ENCODE measurements at places on chromosomes 7 and 10.
A peak's percentile ranks its signal among the peaks of the same experiment; 100 is the strongest.

DNA sequence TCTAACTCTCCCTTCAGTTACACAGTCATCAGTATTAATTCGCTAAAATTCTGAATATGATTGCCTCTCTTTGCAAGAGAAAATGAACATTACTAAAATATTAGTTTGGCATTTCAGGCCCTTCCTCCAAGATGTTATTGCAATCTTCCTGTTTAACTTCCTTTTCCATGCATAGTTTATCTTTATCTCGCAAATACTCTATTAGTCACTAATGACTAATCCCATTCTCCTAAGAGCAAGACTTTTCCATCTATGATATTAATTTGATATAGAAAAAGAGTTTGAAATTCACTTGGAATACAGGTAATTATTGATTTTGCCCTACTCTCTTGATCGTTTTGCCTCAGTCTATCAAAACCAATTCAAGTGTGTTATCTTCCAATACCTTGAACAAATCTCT, 41.8 kb upstream of the SEMA3A start:
- no peak for DNase-seq

DNA sequence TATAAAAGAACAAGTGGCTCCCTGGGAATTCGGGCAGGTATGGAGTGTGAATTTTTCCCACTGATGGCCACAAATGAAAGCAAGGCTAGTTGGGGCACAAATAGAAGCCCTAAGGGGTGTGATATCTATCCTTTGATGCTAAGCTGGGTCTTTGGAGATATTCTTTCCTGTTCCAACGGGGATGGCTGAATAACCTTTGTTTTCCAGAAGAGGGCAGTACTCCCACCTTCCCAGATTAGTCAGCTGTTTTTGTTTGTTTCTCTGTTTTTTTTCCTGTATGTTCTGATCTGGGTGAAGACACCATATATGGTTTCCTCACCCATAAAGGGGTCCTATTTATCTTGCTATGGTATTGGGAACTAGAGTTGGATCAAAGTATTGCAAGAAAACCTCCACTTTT, 947.7 kb upstream of the SORCS1 start:
- no peak for DNase-seq

GRCh38 chr10:62038609-62039190, 137.2 kb downstream of the ARID5B start:
- DNase-seq, result peak; percentile 62

DNA sequence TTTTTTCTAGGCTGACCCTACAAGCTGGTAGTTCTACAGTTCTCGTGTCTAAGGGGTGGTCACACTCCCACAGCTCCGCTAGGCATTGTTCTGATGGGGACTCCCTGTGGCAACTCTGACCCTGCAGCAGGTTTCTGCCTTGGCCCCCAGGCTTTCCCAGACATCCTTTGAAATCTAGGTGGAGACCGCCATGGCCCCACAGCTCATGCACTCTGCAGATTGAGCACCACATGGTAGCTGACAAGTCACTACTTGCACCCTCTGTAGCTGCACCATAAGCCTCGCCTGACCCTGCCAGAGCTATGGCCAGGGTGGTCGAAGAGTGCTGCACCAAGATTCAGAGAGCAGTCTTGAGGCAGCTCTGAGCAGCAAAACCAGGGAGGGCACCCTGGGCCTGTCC, 275.6 kb downstream of the LHFPL3 start:
- no peak for DNase-seq

DNA sequence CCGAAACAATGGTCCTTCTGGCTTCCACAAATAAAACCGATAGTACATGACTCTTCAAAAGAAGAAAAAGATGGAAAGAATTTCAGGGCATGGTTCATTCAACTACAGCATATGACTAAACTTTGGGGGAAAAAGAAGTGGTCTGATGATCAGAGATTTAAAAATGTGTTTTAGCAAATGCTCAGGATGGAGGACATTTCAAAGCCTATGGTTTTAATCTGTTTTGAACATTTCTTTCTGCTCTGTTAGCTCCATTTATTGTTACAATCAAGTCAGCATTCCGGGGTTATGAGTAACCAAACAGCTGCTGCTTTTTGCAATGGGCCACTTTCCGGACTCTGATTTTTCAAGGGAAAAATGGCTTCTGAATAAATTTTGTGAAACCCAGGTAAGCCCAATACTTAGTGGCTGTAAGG, 142.4 kb downstream of the CUBN start:
- no peak for DNase-seq

- DNase-seq, result no peak
These were observed 382.5 kb upstream of the SORCS1 start for GRCh38 chr10:107546986-107547385.

DNA sequence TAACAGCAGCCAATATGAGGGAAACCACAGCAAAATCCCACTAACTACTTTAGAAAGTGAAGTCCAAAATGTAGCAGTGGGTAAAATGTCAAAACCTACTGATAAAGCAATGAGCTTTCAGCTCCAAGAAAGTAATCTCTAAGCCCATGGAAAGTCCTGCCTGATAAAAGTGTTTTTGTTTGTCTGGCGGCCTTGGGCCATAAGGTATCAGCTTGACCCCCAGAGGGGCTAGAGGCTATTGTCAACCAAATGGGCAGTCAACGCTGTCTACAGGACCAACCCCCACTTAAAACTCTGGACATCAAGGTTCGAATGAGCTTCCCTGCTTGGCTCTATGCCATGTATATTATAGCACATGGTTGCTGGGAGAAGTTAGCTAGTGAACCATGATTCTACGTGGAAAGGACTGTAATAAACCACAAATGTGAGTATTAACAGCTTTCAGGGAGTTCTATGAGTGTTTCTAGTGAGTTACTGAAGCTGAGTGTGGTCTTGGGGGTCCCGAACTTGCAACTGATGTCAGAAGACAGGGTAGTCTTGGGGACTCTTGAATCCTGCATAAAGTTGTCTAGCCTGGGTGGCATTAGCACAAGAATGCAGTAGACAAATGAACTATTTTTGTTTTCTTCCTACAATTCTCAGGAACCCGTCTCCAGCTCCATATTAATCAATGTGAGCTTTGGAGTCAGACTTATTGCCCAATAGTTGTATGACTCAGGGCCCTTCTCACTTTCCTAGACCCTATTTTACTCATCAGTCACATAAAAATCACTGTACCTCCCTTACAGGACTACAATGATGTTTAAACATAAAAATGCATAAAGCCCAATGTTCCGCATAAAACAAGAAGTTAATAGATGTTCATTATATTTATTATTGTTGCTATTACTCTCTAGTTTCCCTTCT, 164.9 kb downstream of the DGKI start:
- no peak for DNase-seq

- DNase-seq, result no peak
These were observed 70.1 kb upstream of the ARHGAP21 start for GRCh38 chr10:24793648-24794379.

- no peak for DNase-seq
These were observed 46.3 kb downstream of the NRP1 start for GRCh38 chr10:33288127-33288526.

GRCh38 chr7:11297126-11297625, 323.5 kb downstream of the PHF14 start:
- no peak for DNase-seq

DNA sequence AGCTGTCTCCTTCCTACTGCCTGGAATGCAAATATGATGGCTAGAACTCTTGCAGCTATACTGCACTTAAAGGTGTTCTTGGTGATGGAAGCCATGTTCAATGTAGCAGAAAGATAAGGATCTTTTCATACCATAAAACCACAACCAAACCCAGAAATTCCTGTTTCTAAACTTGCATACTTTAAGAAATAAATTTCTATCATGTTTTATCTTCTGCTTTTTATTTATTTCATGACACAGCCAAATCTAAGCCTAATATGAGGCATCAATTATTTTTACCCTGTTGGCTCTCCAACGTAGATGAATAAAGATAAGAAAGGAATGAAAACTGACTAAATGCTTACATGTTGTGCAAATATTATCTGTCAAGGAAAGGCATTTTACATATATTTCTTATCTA, 224.1 kb downstream of the DOCK4 start:
- DNase-seq, result no peak

DNA sequence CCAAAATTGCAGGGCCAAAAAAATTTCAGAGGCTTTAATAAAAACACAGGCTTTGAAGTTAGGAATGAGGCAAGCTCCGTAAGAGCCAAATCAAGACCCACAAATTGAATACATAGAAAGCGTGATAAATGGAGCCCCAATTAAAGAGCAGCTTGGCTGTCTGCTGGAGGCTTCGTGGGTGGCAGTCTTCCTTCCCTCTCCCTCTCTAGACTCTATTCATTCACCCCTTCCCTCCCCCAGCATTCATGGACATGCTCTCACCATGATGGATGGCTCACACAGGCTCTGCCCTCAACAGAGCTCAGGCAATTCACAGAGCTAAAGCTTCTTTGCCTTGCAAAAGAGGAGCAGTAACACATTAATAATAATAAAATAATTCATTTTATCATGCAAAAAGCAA, 214.1 kb downstream of the HERPUD2 start:
- no peak for DNase-seq

DNA sequence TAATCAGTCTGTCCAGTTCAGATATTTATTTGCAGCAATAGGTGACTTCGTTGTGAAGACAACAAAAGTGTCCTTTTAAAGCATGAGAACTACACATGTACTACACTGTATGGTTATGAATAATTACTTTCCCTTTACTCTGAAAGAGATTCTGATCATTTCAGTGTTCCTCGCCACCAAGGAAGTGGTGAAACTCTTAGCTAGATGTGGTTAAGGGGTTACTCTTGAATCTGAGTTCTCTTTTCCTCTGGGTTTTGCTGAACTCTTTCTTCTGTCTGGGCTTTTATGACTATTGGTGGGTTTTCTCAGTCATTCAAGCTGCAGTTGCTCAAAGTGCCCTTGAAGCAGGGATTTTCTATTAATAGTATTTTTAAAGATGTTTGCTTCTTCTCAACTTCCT, 127.9 kb upstream of the SEM1 start:
- no peak for DNase-seq

- DNase-seq, result no peak
These were observed 45.0 kb upstream of the AKR1C1 start for GRCh38 chr10:4918236-4918635.

GRCh38 chr10:58780476-58780875, 267.8 kb downstream of the BICC1 start:
- DNase-seq, result no peak

DNA sequence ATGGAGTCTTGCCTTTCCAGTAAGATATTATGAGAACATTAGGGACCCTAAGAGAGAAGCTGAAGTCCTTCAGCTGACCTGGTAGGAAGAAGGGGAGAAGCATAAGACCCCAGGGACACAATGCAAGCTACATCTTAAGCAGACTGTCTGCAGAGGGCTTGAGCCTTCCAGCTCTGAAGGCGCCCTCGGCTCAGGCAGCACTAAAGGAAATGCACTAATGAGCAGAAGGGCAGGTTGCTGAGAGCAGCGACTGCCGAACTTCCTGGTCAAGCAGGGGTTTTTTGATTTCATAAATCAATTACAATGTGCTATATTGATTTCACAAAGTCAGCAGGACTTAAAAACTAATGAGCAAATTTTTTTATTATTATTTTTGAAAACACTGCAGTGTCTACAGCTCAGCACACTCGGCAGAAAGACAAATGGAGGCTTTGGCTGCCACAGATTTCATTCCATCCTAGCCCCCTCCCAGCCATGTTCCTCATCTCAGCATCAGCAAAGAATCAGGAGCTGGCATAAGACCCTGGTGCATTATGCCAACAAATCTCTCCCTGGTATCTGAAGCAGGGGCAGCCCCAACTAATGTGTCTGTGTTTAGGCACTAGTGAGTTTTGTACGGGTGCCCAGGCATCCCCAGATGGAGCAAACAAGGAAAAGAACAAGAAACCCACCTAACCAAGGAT, 57.1 kb downstream of the LRRTM3 start:
- DNase-seq, result no peak

GRCh38 chr7:4789194-4790077, 14.0 kb downstream of the AP5Z1 start:
- DNase-seq, result no peak

DNA sequence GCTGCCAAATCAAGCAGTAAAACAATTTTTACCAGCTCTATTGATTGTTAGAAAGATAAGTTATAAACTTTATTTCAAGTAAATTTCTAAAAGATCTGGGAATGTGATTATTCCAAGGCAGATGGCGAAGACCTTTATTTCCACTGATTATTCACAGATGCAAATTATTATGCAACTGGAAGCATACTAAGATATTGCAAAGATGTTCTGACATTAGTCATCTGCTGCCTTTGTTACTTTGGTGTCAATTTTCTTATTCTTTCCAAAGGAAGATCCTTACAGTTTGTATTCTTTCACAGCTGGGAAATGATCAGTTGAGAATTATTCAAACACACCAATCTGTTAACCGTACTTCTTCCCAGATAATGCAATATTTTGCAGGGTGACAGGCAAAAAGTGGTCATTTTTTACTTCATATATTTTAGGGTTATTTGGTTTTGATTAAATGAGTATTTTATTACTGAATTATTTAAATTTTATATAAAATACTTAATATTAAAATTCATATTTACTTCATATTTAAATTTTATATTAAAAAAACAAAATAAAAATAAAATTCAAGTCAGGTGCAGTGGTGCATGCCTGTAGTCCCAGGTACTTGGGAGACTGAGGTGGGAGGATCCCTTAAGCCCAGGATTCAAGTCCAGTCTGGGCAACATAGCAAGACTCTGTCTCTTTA, 171.3 kb downstream of the FZD1 start:
- no peak for DNase-seq

- no peak for DNase-seq
These were observed 76.2 kb downstream of the CYP51A1 start for GRCh38 chr7:92058040-92058439.

DNA sequence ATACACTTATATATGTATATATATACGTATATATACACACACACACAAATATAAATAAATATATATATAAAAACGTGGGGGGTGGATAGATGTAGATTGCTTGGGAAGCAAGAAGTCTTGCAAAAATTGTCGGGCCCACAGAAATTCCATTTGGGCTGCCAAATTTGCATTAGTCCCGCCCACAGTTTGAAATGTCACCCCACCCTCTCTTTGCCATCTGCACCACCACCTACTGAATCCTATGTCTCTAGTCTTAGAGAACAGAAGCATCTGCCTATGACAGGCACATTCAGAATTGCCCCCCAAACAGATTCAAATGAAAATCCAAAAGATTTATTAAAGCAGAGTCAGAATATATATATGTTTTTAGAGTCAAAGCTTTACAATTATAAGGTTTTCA, 25.6 kb upstream of the CACNA2D1 start:
- no peak for DNase-seq
